CD4-positive, alpha-beta T cell (primary cell): ENCODE measurements at places on chromosomes 6 and 20.

- H3K27ac ChIP-seq: no peak overlapping the region
- H3K27me3 ChIP-seq: no peaks in the 10 kb centered on the region
- no peaks in the 10 kb centered on the region for H3K36me3 ChIP-seq
- H3K4me1 ChIP-seq: peaks cover 20% of the 10 kb centered on the region
Measured at GRCh38 chr6:15287670-15288375, 42.0 kb downstream of the JARID2 start.

DNA sequence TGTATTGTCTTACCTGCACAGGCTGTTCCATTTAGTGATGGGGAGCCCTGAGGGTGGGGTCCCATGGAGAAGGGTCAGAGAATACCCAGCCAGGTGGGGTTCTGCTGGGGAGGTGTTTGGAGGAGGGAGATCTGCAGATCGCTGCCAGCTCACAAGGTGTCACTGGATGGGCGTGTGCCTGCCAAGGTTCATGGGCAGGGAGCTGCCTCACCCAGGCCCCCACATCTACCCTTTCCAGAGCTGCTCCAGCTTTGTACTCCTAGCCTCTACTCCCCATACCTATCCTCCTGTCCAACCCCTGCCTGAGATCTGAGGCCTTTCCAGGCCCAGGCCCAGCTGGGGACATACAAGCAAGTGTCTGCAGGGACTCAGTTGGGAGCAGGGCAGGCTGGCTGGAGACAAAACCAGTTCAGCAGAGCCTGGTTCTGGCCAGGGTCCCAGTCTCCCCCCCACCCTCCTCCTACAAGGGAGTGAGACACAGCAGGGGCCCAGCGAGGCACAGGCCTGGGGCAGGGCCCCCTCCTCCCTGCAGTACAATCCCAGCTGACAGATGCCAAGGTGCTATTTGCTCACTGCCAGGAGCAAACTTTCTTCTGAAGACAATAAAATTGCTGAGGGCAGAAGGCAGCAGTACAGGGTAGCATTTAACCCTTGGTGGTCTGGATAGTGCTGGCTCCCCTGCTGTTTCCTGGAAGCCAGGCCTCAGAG, 19.7 kb downstream of the SPDEF start:
- H3K4me3 ChIP-seq: no peak overlapping the region
- H3K36me3 ChIP-seq: no peaks in the 10 kb centered on the region
- no peak overlapping the region for H3K27ac ChIP-seq
- DNase-seq: no peak

DNA sequence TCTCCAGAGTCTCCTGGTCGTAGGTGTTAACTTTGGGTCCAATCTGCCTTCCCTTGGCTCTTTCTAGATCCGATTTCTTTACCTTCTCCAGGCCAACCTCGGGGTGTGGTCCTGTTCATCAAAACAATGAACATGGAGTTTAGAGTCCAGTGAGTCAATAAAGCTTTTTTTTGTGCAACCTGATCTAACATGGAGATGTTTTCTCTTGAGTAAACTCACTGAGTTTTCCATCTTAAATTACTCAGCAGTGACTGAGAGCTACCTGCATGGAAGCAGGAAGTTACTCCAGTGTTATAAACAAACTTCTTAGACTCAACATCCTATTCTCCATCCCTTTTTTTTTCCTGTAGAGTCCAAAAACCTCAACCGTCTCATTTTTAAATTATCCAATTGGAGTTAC, 14.9 kb upstream of the SLC22A1 start:
- H3K27ac ChIP-seq: no peak overlapping the region
- no peak overlapping the region for H3K4me3 ChIP-seq
- no peak for DNase-seq
- H3K36me3 ChIP-seq: peaks cover 38% of the 10 kb centered on the region
- no peaks in the 10 kb centered on the region for H3K27me3 ChIP-seq
- H3K4me1 ChIP-seq: peaks cover 3% of the 10 kb centered on the region

- no peak for DNase-seq
- H3K4me3 ChIP-seq: no peak overlapping the region
- H3K36me3 ChIP-seq: peaks cover 55% of the 10 kb centered on the region
- H3K27me3 ChIP-seq: no peaks in the 10 kb centered on the region
Measured at GRCh38 chr6:35626401-35626800, 62.3 kb downstream of the FKBP5 start.

- H3K27ac ChIP-seq: no peak overlapping the region
- H3K4me1 ChIP-seq: no peaks in the 10 kb centered on the region
- no peak overlapping the region for H3K4me3 ChIP-seq
- H3K36me3 ChIP-seq: no peaks in the 10 kb centered on the region
- no peak for DNase-seq
Measured at GRCh38 chr20:17825960-17826843, 126.4 kb downstream of the BANF2 start.

- no peak overlapping the region for H3K4me3 ChIP-seq
- H3K4me1 ChIP-seq: no peaks in the 10 kb centered on the region
- H3K27ac ChIP-seq: no peak overlapping the region
Measured at GRCh38 chr20:6401893-6402557, 279.2 kb upstream of the FERMT1 start.

DNA sequence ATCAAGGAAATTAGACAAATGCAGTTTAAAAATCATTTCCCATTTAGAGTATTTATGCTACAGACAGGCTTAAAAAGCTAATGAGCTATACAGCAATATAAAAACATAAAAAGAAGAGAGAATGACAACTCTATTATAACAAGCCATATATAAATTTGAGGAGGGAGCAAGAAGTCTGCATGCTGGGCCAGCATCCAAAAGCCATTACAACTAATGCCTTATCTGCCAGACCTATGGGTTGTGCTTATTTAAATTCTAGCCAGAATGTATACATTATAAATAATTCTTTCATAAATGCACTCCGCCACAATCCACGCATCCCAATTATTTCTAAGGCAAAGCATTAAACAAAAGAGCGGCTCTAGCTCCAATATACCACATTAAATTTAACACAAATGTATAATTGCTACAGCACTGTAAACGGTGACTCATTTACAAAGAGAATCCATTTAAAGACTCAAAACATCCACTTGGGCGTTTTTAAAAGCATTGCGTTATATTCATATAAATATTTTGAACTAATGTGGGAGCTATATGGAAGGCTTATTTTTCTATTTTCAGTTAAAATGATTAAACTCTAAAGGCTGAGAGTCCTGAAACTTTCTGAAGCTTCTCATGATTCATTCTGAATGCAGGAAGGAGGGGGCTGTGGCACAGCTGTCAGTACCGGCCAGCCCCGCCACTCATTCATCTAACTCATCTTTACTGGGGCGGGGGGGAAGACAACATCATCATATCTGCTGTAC, 37.7 kb upstream of the RAB22A start:
- H3K27ac ChIP-seq: no peak overlapping the region
- DNase-seq: no peak

DNA sequence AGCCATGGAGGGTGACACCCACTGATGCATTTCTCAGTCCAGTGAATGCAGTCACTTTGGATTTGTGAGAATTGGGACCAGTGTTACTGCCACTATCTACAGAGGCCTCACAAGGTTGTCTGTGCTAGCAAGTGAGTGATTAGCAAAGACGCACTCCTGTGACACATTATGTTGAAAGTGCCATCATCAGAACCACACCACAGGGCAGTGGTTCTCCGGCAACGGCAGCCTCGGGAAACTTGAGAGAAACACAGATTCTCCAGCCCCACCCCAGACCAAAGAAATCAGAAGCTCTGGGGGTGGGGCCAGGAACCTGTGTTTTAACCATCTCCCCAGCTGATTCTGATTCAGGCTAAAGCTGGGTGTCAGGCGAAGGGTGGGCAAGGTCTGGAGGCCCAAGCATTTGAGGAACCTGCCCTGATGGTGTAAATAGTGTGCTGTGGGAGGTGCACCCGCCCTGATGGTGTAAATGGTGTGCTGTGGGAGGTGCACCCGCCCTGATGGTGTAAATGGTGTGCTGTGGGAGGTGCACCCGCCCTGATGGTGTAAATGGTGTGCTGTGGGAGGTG, 39.9 kb downstream of the TMEM242 start:
- no peak overlapping the region for H3K4me3 ChIP-seq
- H3K36me3 ChIP-seq: no peaks in the 10 kb centered on the region
- H3K27me3 ChIP-seq: no peaks in the 10 kb centered on the region

GRCh38 chr6:175680-176079, 116.6 kb upstream of the DUSP22 start:
- no peak overlapping the region for H3K4me3 ChIP-seq
- H3K27me3 ChIP-seq: no peaks in the 10 kb centered on the region
- no peaks in the 10 kb centered on the region for H3K36me3 ChIP-seq
- DNase-seq: no peak
- H3K4me1 ChIP-seq: peaks cover 3% of the 10 kb centered on the region

DNA sequence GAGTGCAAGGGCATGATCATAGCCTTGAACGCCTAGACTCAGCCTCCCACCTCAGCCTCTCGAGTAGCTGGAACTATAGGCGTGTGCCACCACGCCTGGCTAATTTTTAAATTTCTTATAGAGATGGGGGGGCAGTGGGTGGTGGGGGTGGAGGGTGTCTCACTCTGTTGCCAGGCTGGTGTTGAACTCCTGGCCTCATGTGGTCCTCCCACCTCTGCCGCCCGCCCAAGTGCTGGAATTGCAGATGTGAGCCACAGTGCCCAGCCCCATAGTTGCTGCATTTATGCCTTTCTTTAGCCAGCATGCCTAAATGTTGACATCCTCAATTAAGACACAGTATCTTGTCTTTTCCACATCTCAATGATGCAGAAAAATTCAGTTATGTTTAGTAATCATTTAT, 171.1 kb downstream of the ARID1B start:
- no peaks in the 10 kb centered on the region for H3K27me3 ChIP-seq
- H3K27ac ChIP-seq: no peak overlapping the region
- no peak for DNase-seq
- no peaks in the 10 kb centered on the region for H3K36me3 ChIP-seq

DNA sequence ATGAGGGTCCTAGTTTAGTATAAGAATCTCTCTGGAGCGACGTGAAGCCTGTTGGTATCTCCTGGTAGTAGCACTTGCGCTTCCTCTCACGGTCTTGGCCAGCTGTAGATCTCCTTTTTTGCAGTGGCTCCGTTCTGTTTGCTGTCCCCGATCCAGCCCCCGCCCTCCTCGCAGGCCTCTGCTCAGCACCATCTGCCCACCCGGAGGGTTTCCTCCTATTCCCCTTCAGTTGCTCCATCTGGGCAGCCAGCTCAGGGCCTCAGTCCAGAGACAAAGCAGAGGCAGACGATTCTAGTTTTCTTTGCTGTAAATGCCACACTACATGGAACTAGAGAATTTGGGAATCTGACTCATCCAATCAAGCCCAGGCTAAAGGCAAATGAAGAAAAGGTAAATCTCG, 126.6 kb downstream of the TIAM2 start:
- H3K36me3 ChIP-seq: no peaks in the 10 kb centered on the region
- H3K27ac ChIP-seq: no peak overlapping the region
- no peaks in the 10 kb centered on the region for H3K4me1 ChIP-seq
- no peaks in the 10 kb centered on the region for H3K27me3 ChIP-seq
- no peak for DNase-seq

GRCh38 chr6:111486921-111487320, 3.9 kb upstream of the REV3L start:
- H3K4me3 ChIP-seq: no peak overlapping the region
- H3K27me3 ChIP-seq: no peaks in the 10 kb centered on the region
- H3K27ac ChIP-seq: no peak overlapping the region
- H3K4me1 ChIP-seq: peaks cover 24% of the 10 kb centered on the region

GRCh38 chr6:158207422-158207788, 39.3 kb downstream of the GTF2H5 start:
- no peaks in the 10 kb centered on the region for H3K27me3 ChIP-seq
- no peak overlapping the region for H3K27ac ChIP-seq
- H3K4me1 ChIP-seq: no peaks in the 10 kb centered on the region
- no peak for DNase-seq
- H3K4me3 ChIP-seq: no peak overlapping the region
- no peaks in the 10 kb centered on the region for H3K36me3 ChIP-seq

GRCh38 chr6:169638915-169639314, 62.9 kb downstream of the WDR27 start:
- H3K4me1 ChIP-seq: no peaks in the 10 kb centered on the region
- no peak for DNase-seq
- H3K27ac ChIP-seq: no peak overlapping the region

DNA sequence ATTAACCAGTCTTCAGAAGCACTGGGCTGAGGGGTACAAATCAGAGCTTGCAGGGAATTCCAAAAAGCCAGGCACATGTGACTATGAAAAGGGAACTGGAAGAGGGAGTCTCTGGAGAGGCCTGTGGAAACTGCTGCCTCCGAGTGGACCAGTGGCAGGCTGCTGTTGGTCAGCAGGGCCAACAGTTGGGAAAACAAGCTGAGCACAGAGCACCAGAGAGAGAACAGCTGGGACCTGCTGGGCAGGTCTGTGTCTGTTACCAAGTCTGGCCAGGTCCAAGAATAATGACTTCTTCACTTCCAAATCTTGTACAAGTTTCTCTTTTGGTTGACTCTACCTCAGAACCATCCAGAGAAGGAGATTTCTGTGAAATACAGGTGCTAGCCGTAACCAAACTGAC, 81.4 kb downstream of the LIN28B start:
- no peaks in the 10 kb centered on the region for H3K36me3 ChIP-seq
- no peaks in the 10 kb centered on the region for H3K4me1 ChIP-seq
- H3K27ac ChIP-seq: no peak overlapping the region
- no peak overlapping the region for H3K4me3 ChIP-seq
- DNase-seq: no peak

DNA sequence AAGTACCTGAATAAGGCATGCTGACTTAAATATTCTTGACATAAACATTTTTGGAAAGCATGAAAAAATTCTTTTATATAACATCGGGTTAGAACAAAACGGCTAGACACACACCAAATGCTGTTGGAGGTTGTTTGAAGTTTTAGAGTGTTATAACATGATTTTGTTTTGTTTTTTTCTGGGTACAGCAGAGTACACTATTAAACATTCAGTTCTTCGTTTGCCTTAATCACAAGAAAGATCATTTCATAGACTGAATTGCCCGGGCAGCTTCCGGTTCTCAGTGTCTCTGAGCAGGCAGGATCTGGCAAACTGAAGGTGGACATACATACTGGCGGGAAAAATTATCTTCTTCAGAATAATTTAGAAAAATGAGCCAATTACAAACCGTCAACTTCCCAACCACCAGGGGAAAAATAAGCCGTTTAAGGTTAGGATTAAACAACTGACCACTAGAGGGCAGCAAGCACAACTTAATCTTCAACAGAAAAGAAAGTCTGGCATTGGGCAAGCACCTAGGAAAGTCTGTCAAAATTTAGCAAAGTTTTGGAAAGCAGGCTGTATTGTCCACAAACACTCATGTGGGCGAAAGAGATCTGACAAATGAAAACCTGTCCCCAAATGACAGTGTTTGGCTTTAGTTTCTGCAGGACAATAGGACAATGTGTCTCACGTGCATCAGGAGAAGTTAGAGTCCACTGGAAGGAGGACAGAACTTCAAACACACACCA, 15.0 kb downstream of the ZNF217 start:
- H3K27me3 ChIP-seq: no peaks in the 10 kb centered on the region
- DNase-seq: peak; percentile 44
- H3K27ac ChIP-seq: peak overlapping the region; percentile 10
- peak overlapping the region; percentile 57 for H3K4me3 ChIP-seq
- H3K36me3 ChIP-seq: peaks cover 76% of the 10 kb centered on the region

GRCh38 chr20:48217190-48217589, 431.9 kb upstream of the SULF2 start:
- no peaks in the 10 kb centered on the region for H3K4me1 ChIP-seq
- no peaks in the 10 kb centered on the region for H3K27me3 ChIP-seq
- no peak overlapping the region for H3K27ac ChIP-seq
- no peak overlapping the region for H3K4me3 ChIP-seq
- no peak for DNase-seq
